ENCODE measurements at places on chromosomes 12 and 14.
A peak's percentile ranks its signal among the peaks of the same experiment; 100 is the strongest.

DNA sequence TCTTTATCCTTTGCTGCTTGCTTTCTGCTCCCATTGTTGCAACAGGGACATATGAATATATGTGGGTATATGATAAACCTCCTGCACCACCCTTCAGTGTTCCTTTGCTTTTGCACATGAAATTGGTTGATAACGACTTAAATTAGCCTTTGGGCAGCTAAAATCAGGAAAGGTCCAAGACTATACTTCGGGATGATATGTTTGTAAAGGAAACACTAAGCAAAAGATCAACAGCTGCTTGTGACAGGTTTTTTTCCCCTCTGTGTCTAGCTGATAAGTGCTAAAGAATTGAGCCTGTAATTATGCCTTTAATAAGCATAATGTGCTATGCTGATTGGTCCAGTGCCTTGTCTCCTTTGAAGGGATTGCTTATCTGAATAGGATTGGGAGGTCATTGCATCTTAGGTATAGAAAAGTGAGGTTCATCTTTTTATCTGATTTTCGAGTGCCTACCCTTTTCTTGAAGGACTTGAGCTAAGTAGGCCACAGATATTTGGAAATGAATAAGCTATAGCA lies 59.4 kb downstream of the PPHLN1 start:
- DNase-seq = no peak

DNA sequence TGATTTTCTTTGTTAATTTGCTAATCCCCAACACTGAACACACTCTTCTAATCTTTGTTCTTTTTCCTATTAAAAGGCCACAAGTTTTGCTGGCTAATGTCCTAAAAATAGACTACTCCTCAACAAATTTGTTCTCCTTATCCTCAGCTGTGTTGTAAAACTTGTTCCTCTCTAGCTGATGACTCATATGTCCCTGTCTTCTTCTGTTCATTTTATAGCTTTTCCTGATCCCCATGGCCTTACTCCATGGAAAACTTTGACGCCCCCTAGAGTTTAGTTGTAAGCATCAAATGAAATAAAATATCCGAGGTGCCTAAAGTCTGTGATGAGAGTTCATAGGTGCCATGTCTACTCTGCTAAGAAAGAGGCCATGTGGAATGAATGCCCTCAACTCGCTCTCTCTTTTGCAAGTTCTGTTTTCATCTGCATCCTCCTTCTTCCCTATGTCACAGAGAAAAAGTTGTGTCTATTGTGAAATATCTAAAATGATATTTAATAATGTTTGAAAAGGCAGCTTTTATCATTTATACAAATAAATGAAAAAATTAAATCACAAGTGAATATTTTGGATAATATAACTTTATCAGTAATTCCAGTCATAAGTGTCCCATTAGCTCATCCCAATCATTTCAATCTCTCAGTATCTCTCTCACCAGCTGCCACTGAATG lies 237.9 kb downstream of the IPO8 start:
- DNase-seq = peak; percentile 87

GRCh38 chr14:98184457-98184856 lies 1087.5 kb downstream of the BCL11B start:
- no peak for DNase-seq

DNA sequence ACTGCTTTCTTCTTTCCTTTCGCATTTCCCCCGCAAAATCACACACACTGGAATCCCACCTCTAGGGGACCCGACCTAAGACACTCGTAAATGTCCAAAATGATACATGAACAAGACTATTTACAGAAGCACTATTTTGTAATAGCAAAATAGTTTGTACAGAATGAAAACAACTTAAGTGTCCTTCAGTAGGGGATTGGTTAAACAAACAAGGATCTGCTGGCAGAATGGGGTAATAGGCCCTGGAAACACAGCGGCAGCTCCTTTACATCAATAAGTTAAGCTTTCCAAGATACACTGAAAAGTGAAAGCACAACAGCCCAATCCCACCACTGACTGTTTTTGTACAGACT lies 48.8 kb downstream of the LTBP2 start:
- no peak for DNase-seq

DNA sequence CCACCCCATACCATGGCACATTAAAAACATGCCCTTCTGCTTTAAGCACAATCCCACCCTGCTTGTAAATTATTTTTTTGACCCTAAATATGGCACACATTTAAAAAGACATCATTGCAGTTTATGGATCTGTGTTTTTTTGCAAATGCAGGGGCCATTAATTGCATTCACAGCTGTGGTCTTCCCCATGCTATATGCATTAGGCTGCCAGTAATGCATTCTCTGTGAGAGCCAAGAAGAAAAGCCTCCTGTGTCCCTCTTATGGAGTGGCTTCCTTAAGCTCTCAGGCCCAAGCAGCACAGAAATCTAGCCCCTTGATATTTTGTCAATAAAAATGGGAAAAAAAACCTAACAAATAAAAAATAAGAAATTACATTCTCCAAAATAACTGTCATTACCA lies 20.4 kb upstream of the COCH start:
- no peak for DNase-seq

DNA sequence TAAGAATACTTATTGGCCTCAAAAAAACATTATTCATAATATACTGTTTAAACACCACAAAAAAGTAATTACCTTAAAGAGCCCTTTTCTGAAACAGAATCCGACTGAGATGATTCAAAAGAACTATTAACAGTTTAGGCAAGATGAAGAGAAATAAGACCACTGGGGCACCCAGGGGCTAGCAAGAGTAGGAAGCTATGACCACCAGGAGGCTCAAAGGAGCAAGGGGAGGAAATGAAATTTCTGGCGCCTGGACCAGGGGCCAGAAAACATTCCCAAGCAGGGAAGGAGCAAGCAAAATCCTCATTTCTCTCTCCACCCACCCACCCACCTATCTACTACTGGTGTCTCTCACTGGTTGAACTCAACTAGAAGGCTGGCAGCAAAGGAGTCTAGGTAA lies 6.3 kb upstream of the DCAF4 start:
- DNase-seq = no peak

DNA sequence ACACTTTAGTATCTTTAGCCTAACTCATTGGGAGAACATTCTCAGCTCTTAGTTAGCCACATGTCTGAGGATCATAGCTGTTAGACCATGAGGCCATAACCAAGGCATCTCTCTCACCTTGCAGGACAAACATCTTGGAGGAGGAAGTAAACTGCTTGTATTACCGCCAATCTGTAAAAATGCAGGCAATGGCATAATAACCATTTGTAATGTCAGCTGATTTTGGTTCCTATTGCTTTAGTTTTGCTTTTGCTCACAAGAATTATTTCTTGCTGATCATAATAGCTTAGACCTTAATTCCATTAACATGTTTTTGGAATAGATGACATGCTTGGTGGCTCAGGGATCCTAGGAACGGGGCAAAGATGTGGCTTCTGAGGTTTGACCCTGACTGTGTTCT lies 16.4 kb upstream of the GSG1 start:
- no peak for DNase-seq

- DNase-seq = no peak
Measured at GRCh38 chr14:90607141-90607540, 209.1 kb downstream of the TTC7B start.

- peak; percentile 95 for DNase-seq
Measured at GRCh38 chr12:68042212-68042699, 53.0 kb downstream of the IFNG-AS1 start.

- DNase-seq = no peak
Measured at GRCh38 chr12:16504200-16504599, 101.8 kb downstream of the LMO3 start.

DNA sequence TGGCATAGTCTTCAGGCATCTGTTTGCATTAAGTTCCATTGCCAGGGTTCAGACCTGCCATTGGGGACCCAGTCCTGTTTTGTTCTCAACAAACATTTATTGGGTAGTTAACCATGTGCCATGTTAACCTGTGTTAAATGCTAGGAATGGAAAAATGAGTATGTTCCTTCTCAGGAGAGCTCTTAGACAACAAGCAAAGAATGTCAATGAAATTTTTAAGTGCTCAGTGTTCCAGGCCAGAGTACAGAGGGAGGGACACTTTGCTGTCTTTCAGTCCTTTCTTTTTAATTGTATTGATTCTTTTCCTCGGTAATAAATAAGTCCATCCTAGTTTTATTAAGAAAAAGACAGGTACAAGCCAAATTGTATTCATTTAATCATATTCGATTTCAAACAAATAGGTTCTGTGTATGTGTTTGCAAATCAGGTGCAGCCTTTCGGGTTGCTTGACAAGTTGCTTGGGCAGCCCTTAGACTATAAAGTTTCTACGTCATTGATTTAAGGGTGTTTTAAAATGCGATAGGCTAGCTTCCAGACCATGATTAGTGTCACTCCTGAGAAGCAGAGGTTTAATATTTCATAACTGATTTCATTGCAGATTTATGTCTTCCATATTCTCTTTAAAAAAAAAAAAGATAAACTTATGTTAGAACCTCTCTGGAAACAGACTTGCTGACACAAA lies 123.1 kb downstream of the DERA start:
- no peak for DNase-seq

DNA sequence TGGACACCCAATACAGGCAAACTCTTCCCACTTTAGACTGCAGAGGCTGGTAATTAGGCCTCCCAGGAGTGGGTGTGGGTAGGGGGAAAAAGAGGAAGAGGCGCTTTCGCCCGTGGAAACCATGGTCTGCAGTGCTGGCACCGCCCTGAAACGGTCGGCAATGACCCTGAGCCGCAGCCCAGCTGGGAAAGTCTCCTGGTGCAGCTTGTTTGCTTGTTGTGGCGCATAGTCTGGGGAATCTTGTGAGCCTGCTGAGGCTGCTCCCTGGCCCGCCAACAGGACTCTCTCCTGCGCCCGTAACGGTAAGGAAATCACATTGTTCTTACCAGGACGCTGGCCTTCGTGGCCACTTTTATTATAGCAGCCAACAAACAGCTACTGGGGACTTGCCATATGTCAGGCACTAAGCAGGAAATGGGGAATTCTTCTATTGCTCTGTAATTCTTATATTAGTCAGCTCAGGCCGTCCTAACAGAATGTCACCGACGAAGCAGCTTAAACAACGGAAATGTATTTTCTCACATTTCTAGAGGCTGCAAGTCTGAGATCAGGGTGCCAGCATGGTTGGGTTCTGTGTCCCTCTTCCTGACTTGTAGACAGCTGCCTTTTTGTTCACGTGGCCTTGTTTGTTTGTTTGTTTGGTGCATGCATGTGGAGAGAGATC lies 52.5 kb upstream of the RIN3 start:
- peak; percentile 21 for DNase-seq

DNA sequence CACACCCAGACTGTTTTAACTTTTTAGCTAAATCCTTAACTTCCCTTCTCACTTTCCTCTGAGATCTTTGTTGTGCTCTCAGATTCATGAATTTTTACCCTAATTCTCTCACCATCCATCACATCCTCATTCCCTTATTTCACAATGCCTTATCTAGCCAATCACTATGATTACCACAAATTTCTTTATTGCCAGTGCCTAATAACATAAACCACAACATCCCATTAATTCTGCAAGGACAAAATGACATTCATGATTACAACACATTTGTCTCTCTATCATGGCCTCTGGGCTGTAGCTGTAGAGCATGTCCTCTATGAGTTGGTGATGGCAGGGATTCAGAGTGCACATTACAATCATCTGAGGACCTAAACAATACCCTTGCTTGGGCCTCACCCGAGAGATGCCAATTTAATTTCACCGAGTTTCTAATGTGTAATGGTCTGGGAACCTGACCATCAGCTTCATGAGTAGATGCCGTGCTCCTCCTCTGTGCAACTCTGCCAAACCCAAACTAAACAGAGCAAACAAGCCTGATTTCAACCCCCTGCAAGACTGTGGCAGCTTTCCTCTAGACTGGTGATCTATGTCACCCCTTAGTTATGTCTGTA lies 99.3 kb downstream of the SPTSSA start:
- no peak for DNase-seq

DNA sequence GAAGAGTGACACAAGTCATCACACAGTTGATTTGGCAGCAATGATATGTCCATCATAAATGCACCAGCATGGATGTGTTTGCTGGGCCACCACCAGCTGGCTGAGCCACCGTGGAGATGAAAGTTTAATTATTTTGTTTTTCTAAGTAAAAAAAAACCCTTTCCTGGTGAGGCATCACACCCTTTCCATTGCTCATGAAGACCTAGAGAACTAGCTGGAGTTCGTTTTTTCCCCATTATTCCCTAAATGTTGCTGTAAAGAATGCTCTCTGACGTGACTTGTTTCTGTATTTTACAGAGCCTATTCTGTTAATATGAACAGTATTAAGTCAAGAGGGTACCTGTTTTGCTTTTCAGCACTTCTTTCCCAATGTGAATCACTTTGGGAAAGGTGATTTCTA lies 257.9 kb downstream of the MSRB3 start:
- DNase-seq = no peak

- DNase-seq = no peak
Measured at GRCh38 chr14:51317373-51317772, 77.3 kb downstream of the TMX1 start.

DNA sequence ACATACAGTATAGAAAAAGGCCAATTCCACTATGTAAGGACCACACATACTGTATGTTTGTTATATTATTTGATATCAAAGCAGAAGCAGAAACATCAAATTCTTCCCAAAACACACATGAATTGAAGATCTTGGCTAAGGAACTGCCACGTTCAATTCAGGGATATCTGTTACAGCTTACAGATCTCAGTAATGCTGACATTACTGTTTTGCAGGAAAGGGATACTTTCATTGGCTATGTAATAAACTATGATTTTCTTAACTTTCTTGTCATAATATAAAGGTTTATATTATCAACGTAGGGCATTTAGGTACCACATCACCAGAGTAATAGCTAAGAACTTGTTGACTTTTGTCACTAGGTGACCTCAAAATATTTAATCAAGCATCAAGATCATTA lies 148.5 kb downstream of the PAX9 start:
- DNase-seq = no peak

DNA sequence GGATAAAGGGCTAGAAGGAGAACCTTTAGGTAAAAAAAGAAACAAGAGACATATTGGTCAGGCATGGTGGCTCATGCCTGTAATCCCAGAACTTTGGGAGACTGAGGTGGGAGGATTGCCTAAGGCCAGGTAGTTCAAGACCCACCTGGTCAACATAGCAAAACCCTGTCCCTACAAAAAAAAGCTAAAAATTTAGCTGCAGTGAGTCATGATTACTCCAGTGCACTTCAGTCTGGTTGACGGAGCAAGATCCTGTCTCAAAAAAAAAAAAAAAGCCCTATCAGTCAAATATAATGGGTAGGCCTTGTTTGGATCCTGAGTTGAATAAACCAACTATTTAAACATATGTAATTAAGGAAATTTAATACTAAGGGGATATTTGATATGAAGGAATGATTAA lies 54.2 kb downstream of the PPP1R36 start:
- peak; percentile 54 for DNase-seq
